NCI-H774 (cell line): ENCODE measurements at places on chromosomes 5 and 9.

DNA sequence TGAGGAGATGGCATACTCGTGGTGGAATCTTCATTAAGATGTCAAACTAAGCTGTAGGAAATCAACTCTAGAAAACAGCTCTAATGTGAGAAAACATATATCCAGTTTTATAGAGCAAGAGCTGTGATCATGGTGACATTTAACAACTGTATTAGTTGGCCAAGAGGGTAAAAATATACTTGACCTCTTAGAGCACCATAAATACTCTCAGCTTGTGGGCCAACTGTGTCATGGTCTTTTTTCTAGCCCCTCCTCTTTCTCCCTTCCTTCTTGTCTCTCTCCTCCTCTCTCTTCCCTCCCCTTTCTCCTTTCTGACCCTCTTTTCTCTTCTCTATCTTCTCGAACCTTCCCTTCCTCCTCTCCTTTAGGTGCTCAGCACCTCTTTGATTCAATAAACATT lies 54.7 kb downstream of the TMC1 start:
- no peak for DNase-seq

DNA sequence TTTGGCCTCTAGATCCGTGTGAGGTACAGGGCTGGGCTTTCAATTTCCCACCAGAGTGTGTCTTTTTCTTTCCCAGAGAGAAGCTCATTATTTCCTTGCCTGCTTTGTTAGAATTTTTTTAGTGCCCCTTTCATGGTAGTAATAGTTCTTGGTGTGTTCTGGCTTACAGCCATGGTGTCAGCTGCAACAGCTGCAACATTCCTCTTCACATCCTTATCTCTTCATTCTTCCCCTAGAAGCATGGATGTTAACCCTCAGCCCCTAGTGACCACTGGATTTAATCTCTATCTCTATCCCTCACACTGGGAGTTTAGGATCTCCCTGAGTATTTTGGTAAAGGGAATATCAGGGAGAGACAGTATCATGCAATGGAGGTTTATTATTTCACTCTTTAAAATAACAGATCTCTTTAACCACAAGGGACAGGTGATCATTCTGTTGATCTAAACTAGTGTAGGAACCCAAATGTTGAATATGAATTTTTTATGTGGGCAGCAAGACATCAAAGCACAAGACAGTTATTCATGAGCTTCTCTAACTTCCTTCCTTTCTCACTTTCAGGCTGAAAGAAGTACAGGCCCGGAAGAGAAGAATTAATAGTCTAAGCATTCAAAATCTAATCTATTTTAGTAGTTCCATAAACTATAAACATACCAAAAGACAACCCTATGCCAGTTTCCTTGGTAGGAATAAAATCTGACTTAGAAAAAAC lies 160.2 kb downstream of the FAM170A start:
- DNase-seq, result no peak

DNA sequence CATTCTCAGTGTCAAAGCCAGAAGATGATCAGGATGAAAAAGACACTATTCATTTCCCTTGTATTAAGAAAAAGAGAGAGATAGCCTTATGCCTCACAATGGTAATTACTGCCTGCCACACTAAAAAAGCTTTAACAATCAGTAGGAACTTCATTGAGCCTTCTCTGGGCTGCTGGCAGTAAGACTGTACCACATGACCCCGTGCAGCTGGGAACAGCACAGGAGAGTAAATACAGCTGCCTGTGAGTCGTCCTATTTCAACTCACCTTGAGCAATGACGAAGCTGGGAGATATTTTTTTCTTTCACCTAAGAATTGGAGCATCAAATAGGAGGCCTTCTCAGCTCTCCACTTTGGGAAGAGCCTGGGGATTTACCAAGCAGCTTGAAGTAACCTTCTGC lies 316.3 kb downstream of the GABRB2 start:
- DNase-seq, result peak; percentile 76

DNA sequence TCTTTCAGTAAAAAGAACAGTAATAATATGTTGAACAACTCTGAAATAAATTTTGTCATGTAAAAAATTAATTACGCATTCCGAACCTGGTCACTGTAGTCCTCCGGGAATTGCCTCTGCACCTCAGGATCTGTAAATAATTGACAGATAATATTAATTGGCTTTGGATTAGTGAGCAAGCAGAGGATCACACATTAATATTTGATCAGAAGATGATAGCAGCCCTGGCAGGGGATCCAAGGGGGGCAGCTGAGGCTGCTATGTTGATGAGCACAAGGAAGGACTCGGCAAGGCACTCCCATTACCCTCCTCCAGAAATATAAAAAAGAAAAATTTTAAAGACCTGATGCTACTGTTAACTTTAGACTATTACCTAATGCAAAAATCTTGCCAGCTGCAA lies 137.4 kb downstream of the DENND1A start:
- DNase-seq, result no peak

- no peak for DNase-seq
Measured at GRCh38 chr5:3594510-3595005, 1.1 kb upstream of the IRX1 start.

GRCh38 chr5:135025730-135026644 lies 8.0 kb downstream of the PITX1 start:
- DNase-seq, result no peak

GRCh38 chr9:97571664-97572063 lies 61.5 kb downstream of the TSTD2 start:
- no peak for DNase-seq

- DNase-seq, result no peak
Measured at GRCh38 chr9:4815381-4815956, 22.7 kb downstream of the RCL1 start.

DNA sequence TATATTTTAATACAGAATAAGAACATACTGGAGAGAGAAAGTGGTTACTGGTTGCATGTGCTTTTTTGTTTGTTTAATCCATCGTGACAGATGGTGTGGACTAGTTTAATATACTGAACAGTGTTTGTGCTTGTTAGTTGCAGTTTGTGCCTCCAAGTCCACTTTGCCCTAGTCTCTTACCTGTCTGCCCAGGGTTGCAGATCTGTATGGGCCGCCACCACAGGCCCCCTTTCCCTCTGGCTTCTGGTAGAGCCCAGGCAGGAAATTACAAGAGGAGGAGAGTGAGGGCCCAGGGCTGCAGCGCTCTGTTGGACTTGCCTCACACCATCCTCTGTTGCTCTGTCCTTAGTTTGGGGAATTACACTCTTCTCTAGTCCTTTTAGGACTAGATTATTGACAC lies 166.4 kb downstream of the KDM4C start:
- DNase-seq, result no peak

GRCh38 chr9:126424511-126424910 lies 97.9 kb downstream of the MVB12B start:
- DNase-seq, result peak; percentile 55

- DNase-seq, result no peak
Measured at GRCh38 chr5:150448952-150449516, 505 bp downstream of the RPS14 start.

DNA sequence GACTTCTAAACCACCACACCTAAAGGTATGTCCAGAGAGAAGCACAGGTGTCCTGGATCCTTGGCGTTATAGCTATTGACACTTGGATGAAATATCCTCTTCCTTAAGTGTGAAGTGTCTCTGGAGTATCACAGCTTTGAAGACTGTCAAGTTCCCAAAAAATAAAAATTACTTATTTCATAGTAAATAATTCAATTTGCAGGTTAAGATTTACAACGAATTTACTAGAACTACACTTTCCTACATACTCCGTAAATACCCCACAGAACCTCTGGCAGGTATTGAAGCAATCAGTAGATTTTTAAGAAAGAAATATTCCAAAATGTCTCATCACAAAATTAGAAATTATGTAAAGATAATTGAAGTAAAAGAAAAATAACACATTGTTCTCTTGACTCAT lies 27.1 kb upstream of the POC5 start:
- no peak for DNase-seq

DNA sequence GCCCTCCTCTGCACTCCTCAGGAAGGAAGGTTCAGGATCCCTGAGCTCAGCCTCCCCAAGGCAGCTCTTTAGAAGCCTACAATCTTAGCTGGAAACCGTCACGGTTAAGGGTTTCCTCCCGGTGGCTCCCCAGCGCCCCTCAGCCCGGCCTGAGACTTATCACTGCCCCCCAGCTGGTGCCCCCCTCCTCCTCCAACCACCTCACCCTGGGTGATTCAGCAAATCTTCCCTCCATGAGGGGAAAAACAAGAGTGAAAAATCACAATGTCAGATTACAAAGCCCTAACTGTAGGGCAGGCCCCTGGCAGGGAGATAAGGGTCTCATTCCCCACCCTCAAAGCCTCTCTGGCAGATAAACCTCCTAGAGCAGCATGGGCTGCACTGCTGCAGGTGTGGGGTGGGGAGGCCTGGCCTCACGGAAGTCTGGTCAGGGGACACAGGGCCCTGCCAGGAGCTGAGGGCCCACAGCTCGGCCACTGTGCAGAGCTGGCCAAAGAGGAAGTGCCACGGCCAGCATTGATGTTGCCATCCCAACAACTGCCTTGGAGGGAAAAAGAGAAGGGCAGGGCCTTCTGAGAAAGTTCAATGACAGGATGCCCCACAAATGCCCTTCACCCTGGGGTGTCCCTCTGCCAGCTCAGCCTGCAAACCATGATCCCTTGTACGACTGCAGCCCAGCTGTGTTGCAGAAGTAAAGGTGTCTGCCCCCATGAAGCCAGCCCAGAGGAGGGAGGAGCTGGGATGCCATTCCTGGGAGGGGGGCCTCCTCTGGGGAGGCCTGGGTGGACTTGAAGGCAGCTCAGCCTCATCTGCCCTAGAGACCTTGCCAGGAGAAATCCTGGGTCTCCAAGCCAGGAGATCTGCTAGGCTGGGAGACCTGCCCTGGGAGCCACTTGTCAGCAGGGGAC lies 25.9 kb downstream of the GFI1B start:
- DNase-seq, result no peak

- no peak for DNase-seq
Measured at GRCh38 chr5:176874198-176874780, 24.9 kb downstream of the HK3 start.

DNA sequence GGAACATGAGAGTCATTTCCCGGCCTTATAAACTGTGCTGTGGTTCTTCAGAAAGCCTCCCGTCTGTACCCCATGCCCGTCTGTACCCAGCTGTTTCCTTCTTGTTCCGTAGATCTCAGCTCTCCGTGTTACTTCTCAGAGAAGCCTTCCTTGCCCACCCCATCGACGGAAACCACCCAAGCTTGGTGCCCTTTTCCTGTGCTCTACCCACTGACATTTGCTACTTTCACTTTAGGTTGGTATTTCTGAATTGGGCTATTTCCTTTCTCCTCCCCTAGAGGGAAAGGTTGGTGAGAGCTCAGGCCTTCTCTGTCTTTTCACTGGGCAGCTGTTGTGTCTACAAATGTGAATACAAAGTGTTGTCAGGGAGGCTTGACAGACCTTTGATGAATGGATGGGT lies 764.5 kb upstream of the ADAMTS16 start:
- DNase-seq, result no peak

DNA sequence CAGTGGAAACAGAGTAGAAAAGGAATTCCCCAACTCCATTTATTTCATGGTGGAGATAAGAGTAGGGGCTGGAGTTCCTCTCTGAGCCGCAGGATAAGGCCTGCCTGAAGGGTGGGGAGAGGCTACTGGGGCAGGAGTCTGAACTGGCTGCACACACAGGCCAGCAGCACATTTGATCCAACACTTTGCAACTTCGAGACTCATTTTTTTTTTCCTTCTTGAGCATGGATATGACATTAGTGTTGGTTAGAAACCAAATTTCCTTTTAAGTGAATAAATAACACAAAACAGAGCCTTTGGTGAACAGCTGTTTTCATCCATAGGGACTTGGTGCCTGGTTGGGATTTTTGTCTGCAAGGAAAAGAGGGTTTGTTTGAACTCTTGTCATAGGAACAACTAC lies 76.6 kb downstream of the RALGPS1 start:
- DNase-seq, result no peak

GRCh38 chr9:92608909-92609445 lies 61.0 kb downstream of the IPPK start:
- peak; percentile 41 for DNase-seq

GRCh38 chr5:136639616-136640015 lies 274.3 kb upstream of the TRPC7 start:
- DNase-seq, result no peak

DNA sequence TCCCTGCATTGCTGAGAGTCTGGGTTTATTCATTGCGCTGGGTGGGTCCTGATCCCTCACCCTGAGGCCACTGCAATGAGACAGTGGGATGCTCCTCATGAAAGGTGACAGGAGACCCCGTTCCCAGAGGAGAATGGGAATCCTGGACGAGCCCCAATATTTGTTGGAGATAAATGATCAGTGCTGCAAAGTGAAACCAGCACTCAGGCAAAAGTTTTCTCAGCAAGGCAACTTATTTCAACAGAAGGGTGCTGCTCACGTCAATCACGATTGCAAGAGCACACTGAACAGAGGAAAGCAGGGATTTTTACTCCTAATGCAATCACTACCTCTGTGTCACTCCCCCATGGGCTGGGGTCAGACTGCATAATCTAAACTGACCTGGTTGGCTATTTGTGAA lies 110.2 kb upstream of the MAMDC2 start:
- no peak for DNase-seq
